NCI-H1048 (cell line): ENCODE measurements at places on chromosomes 12 and 14.

- DNase-seq = no peak
These were observed 3.3 kb upstream of the DAO start for GRCh38 chr12:108876550-108876949.

- DNase-seq = no peak
These were observed 18.5 kb downstream of the NCOR2 start for GRCh38 chr12:124548854-124549378.

DNA sequence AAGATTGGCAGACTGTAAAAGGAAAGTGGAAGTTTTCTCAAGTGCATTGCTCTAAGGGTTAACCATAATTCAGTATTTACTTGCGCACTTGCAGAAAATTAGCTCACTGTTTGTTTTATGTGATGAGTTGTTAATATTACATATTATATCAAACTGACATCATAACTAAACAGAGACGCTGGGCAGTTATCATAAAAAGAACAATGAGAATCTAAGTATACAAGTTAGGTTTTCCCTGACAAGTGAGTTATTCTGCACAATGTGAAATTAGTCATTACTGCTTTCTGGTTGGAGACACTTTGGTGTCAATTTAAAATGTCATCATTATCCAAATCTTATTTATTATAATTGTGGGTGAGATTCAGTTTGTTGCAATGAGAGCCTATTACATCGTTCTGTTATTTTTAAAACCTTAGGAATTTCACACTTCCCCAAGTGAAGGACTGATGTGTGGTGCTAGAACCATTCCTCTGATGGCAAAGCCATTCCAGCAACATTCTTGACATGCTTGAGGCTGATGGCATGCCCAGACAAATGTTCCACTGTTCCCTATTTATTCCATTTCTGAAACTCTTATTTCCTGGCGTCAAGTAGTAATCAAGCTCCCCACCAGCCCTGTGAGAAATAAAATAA is 90.1 kb upstream of the FLRT2 start:
- DNase-seq = no peak

DNA sequence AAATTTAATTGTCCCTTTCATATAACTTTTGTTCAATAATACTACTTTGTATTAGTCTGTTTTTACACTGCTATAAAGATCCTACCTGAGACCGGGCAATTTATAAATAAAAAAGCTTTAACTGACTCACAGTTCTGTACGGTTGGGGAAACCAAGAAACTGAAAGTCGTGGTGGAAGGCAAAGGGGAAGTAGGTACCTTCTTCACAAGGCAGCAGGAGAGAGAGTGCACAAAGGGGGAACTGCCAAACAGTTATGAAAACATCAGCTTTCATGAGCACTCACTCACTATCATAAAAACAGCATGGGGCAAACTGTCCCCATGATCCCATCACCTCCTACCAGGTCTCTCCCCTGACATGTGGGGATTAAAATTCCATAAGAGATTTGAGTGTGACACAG is 1069.0 kb downstream of the FSCB start:
- no peak for DNase-seq

GRCh38 chr12:59626382-59626781 is 30.6 kb downstream of the SLC16A7 start:
- DNase-seq = no peak

GRCh38 chr12:124480469-124481256 is 86.7 kb downstream of the NCOR2 start:
- no peak for DNase-seq
